ENCODE measurements at places on chromosomes 16 and 17.

DNA sequence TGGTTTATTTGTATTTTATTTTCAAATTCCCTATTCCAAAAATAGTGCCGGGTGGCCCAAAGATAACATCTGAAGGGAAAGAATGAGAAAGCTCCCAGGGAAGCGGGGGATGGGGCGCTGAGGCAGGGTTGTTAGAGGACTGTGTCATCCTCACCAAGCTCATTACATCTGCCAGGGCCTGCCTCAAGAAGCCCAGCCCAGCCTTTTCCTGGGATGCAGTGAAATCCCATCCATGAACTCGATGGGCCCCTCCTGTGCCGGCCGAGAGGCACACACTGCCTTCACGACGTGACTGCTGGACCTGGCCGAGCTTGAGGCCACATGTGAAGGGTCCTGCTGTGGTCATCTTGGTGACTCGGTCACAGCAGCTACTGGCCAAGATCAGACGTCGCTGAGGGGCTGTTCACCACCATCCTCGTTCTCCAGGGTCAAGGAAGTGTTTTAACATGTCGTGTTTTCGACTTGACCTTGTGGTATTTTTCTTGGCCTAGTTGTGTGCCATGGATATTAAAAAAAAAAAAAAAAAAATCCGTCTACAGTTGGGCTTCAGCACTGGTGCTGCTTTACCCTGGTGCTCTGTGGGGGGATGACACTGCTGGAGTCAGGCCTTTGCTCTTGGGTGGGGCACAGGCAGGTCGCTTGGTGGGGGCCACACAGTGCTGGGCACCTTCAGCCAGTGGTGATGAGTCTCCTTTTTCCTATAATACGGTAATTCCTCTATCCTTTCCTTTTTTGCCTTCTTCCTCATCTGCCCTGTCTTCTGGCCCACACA, 4.9 kb downstream of the TIMM22 start:
- DNase-seq: no peak

DNA sequence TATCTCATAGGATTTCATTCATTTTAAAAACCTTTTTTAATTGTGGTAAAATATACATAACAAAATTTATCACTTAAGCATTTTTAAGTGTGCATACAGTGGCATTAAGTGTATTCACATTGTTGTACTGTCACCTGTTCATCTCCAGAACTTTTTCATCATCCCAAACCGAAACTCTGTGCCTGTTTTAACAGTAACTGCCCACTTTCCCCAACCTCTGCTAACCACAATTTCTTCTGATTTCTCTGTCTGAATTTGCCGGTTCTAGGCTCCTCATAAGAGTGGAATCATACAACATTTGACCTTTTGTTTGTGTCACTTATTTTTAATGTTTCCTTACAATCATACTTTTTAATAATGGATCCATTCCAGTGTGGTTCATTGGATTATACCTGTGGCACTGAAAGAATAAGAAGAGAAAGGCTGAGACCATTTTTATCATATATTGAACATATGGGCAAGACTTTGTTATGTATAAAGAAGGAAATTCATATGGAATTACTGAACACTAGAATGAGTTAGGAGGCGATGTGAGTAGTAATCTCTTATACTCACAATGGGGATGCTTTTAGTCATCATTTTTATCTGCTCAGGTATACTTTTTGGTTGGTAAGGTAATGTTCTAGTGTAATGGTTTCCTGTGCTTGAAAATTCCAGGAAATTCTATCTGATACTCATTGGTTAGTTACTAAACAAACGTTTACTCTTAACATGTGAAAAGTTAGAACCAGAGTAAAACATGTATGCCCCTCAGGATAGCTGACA, 10.8 kb downstream of the CYLD start:
- no peak for DNase-seq

- no peak for DNase-seq
Measured at GRCh38 chr16:84753412-84754326, 53.9 kb downstream of the USP10 start.

DNA sequence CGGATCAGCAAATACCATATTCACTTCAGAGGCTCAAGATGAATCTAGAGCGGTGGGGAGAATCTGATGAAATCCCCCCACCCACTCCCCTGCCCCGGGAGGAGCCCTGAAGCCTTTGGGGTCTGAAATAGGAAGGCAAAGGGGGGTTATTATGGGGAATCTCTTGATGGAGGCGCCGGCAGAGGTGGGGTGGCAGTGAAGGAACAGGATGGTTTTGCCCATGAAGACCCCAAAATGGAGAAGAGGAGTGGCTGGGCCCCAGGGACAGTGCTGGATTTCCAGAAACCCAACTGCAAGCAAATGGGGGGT, 637 bp downstream of the WNT3 start:
- no peak for DNase-seq

- peak; percentile 38 for DNase-seq
Measured at GRCh38 chr17:9987779-9988585, 82.9 kb upstream of the RCVRN start.

DNA sequence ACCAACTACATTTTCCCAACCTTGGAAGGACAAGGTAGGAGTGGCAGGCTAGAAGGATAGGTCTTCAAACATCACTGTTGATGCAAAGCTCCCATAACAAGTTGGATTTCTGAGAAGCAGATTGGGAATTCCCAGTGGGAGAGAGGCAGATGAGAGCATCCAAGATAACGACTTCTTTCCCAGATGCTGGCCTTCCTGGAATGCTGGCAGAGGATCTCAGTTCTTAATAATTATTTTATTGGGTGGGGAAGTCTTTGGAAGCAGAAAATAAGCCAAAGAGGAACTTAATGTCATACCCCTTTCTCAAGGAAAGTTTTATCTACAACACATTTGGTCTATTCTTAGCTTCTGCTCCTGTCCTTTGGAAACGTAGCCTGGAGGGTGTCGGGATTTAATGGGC, 64.5 kb downstream of the MPRIP start:
- no peak for DNase-seq

DNA sequence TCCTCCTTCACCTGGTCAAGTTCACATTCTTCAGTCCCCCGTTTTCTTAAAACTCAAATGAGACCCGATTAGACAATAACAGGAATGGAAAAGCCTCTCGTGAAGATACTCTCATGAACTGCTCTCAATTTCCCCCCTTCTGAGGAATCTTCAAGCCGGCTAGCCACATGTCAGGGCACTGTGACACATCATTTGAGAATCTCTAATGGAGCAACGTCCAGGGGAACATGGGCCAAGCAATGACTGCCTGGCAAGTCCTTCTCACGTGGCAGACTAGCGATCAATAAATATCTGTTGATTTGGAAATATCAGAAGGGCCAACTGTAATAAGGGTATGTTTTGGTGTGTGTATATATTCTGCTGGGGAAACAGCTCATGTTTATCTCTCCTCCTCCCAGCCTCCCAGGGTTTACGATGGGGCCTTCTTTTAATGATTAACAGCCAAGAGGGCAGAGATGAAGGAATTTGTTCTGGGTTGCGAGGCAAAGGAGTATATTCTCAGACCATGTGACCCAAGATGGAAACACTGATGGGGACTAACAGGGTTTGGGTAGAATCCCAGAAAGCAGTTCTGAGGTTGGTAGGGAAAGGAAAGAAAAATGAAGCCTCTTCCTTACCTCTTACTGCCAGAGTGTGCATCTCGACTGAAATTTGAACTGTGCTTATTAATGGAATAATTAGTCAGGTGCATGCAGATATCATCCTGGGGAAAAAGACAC, 21.4 kb downstream of the TTLL6 start:
- DNase-seq: no peak

DNA sequence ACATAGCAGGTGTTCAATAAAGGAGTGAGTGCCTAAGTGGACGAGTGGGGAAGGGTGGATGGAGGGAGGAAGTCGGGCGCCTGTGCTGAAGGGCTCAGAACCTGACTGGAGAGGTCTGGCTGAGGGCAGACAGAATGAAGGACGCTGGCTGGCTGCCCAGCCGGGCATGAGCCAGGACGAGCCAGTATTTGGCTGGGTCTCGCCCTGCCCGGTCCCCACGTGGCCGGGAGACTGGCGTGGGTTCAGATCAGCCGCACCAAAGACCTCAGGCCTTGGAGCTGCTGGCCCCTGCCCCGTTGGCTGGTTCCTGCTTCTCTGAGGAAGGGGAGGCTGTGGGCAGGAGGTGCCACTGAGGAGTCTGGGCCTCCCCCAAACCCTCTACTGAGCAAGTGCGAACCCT, 79.8 kb downstream of the ENGASE start:
- no peak for DNase-seq

GRCh38 chr16:67170949-67171649, 761 bp downstream of the NOL3 start:
- no peak for DNase-seq

DNA sequence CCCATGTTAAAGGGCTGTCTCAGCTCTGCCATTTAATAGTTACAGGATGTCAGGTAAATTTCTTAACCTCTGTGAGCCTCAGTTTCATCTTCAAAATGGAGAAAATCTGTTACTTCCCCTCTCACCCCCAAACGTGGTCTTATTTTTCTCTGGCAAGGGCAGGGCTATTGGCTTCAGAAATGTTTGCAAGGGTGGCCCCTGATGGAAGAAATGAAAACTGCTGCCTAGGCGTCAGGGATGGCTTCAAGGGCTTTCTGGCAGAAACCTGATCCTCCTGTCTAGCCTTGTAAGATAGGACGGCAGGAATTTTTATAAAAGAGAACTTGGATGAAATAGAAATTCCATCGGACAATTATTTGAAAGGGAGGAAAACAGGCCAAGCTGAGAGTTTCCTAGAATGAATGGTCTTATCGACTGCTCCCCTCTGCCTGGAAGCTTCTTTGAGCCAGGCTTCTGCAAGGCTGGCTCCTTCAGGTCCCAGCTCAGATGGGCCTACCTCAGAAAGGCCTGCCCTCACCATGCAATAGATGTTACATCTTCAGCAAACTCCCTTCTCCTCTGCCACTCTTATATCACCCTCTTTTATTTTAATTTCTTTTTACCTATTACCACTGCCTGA, 43.0 kb upstream of the TANGO6 start:
- peak; percentile 16 for DNase-seq

- no peak for DNase-seq
Measured at GRCh38 chr16:88508868-88509748, 56.0 kb downstream of the ZFPM1 start.

DNA sequence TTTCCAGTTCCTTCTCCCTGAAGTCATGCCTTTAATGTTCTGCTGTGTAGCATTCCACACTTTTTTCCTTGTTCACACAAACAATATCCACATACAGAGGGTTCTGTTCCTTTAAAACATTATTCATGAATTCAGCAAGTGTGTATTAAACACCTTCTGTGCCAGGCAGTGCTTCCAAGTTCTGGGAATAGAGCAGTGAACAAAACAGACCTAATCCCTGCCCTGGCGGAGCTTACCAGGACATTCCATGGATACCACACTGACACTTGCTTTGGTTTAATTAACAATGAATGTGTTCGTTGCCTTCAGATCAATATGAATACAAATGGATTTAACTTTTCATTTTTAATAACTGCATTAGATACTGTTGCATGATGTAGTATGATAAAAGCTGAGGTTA, 57.9 kb upstream of the CLEC19A start:
- DNase-seq: no peak

DNA sequence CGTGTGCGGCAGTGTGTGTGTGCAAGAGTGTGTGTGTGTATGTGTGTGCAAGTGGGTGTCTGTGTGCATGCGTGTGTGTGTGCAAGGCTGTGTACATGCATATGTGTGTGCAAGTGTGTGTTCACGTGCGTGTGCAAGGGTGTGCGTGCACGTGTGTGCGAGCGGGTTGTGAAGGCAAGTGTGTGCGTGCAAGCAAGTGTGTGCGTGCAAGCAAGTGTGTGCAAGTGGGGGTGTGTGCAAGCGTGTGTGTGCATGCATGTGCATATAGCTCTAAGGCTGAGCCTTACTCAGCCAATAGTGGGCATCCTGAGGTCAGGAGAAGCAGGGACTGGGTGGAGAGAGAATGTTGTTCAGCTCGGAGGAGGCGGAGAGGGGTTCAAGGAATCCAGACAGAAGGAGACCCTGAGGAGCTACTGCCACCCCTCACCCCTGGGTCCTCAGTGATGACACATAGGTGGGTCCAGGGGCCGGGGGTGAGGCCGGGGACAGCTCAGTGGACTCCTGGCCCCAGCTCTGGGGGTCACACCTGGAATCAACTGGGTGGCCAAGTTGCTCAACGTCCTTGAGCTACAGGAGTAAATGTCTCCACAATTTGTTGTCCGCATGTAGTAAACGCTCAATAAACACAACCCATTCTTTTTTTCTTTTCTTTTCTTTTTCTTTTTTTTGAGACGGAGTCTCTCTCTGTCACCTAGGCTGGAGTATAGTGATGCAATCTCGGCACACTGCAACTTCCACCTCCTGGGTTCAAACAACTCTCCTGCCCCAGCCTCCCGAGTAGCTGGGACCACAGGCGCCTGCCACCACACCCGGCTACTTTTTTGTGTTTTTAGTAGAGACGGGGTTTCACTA, 1.8 kb downstream of the PRR29 start:
- DNase-seq: no peak

- peak; percentile 72 for DNase-seq
Measured at GRCh38 chr17:78748730-78749317, 33.2 kb downstream of the CYTH1 start.

- DNase-seq: no peak
Measured at GRCh38 chr17:77619851-77620250, 338.7 kb upstream of the TNRC6C start.

DNA sequence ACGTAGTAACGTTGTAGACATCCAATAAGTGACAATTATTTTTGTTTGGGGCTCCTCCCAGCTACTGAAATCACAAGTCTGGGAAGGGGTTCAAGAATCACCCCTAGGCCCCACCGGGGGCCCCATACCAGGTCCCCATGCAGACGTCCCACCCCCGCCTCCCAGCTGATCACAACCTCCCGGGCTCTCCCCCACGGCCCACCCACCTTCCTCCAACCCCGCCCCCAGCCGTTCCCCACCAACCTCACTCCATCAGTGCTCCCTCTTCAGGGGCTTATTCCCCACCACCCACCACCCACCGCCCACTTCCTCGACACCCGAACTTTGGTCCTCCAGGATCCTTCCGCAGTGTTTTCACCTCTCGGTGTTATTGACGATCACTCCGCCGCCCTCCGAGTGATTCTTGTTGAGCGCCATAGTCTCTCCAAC, 240 bp downstream of the WBP2 start:
- DNase-seq: no peak

DNA sequence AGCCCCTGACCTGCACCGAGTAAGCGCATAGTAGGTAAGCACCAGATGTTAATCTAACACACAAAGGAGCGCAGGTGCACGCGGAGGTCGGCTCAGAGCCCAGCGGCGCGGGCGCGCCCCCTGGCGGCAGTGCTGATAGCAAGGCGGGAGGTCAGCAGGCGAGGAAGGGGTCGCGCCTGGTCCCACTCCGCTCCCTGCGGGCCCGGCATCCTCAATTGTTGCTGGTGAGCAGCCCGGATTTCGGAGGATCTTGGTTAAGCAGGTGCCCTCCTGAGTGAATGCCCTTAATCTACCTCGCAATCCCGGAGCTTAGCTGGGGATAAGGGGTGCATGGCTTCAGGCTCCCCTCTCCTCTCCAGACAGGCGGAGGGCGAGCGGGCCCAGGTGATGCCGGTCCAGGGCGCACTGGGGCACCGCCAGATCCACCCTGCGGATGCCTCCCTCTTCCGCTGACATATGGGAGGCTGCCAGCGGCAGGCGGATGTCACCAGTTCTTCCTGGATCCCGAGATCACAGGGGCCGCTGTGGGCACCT, 4.0 kb upstream of the WNT3 start:
- DNase-seq: no peak

- DNase-seq: no peak
Measured at GRCh38 chr17:21249086-21249795, 4.0 kb downstream of the NATD1 start.
